ENCODE measurements at places on chromosomes 3 and 15. TPM values are rescaled to one million over a fixed set of nuclear protein-coding genes. Genes with fewer than 3 reads are reported as not detected.

DNAH12 gene
- total RNA-seq = 0.33 TPM

CCR8 gene
- total RNA-seq = not detected

GOLGA8Q gene
- total RNA-seq = 27.5 TPM

HESX1 gene
- not detected for total RNA-seq

SLC2A2 gene
- not detected for total RNA-seq

Measured in natural killer cell treated with Interleukin-12 subunit alpha and Interleukin-12 subunit beta and Interleukin-15 and Interleukin-18, amount 100 ng/mL, for 72 hours (primary cell).